HFFc6 (cell line): ENCODE measurements at places on chromosomes 13 and 19.

DNA sequence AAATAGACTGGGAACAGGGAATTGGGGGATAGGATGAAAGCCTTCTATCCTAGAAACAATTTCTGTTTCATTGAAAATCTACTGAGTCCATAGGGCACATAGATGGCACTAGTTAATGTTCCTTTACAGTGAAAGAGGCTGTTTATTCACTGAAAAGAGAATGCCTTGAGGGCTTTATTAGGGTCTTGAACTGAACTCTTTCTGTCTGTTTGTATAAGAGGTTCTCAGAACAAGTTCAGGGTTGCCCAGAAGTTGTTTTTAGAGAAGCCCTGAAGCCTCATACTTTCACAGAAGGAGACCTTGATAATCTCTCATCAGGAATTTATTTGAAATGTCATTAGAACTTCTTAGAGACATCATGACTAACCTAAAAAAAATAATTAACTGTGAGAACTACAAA is 43.9 kb downstream of the ENOX1 start:
- peaks cover 2% of the 10 kb centered on the region; the same call in 1 of the 2 replicates for H3K27me3 ChIP-seq
- no peak overlapping the region for H3K27ac ChIP-seq
- H3K4me1 ChIP-seq = no peaks in the 10 kb centered on the region

DNA sequence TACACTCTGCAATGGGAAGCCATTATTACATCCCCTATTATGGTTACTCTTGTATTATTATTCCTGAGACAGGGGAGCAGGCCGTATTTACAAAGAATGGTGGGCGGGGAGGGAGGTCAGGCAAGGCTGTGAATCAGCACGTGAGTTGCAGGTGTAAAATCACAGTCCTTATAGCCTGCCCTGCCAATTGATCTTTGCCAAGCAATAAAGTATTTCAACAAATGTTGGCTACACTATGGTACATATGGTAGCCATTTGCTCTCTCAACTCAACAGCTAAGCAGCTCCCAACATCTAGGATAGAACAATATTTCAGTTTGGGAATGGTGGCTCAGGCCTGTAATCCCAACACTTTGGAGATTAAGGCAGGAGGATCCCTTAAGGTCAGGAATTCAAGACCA is 12.1 kb downstream of the EPS15L1 start:
- H3K4me3 ChIP-seq = no peak overlapping the region
- H3K4me1 ChIP-seq = peaks cover 52% of the 10 kb centered on the region
- H3K36me3 ChIP-seq = no peaks in the 10 kb centered on the region
- H3K27me3 ChIP-seq = no peaks in the 10 kb centered on the region; the same call in 1 of the 2 replicates

DNA sequence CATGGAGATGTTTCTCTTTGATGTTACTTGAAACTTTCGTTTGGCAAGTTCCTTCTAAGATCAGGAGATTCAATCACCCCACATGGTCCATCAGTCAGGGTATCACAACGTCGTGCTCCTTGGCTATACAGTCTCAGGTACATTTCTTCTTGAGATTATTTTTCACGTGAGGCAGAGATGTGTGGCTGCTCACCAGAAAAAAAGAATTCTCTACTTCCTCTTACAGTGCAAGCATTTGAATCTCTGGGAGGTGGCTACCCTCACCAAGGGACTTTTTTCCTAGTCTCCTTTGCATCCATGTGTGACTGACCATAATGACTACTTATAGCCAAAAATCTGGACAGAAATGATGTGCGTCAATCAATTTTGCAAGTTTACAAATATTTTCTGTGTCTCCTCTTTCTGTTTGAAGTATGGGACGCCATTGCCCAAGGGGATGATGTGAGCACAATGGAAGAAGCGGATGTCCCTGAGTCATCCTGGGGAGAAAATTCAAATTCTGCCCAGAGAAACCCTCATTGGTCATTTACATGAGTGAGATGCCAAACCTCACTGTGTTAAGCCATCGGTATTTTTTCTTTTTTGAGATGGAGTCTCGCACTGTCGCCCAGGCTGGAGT is 8.6 kb upstream of the LAIR2 start:
- H3K4me1 ChIP-seq = no peaks in the 10 kb centered on the region; the same call in 1 of the 2 replicates
- no peak overlapping the region for H3K4me3 ChIP-seq
- H3K27me3 ChIP-seq = peaks cover 16% of the 10 kb centered on the region

- no peaks in the 10 kb centered on the region for H3K36me3 ChIP-seq
- H3K27me3 ChIP-seq = no peaks in the 10 kb centered on the region
- DNase-seq = no peak
- H3K27ac ChIP-seq = no peak overlapping the region
- no peak overlapping the region for H3K4me3 ChIP-seq
- no peaks in the 10 kb centered on the region for H3K4me1 ChIP-seq
Observed at GRCh38 chr13:55893540-55893939, 1247.2 kb upstream of the PRR20A start.

GRCh38 chr13:70829748-70830147 is 721.5 kb upstream of the KLHL1 start:
- H3K4me1 ChIP-seq = no peaks in the 10 kb centered on the region
- 0 out of 2 replicates have a peak, but pooled peaks cover 5% of the 10 kb centered on the region for H3K36me3 ChIP-seq
- H3K27me3 ChIP-seq = no peaks in the 10 kb centered on the region

GRCh38 chr13:36862722-36863121 is 43.7 kb downstream of the RFXAP start:
- H3K4me1 ChIP-seq = peaks cover 14% of the 10 kb centered on the region
- no peak for DNase-seq
- H3K4me3 ChIP-seq = no peak overlapping the region
- peak overlapping the region; percentile 48; the same call in 1 of the 2 replicates for H3K27ac ChIP-seq
- peaks cover 21% of the 10 kb centered on the region for H3K36me3 ChIP-seq

DNA sequence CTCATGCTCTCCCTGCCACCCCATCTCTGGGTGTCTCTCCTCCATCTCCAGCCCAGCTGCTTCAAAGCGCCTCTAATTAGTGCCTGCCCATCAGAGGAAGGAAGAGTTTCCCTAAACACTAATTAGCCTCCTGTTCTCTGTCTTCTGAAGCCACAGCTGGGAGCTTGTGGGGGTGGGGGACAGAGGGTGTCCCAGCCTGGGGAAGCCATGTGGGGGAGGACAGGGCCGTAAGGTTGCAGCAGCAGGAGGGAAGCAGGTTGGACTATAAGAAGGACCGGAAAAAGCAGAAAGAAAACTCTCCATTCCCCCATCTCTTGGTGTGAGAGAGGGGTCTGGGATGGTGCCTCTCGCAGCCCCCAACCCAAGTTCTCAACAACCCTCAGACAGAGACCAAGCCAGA is 26.2 kb downstream of the SLC8A2 start:
- no peaks in the 10 kb centered on the region; the same call in 1 of the 2 replicates for H3K36me3 ChIP-seq
- H3K4me3 ChIP-seq = no peak overlapping the region
- no peak for DNase-seq

GRCh38 chr13:97030705-97031452 is 36.6 kb upstream of the OXGR1 start:
- H3K27ac ChIP-seq = no peak overlapping the region
- H3K4me1 ChIP-seq = peaks cover 18% of the 10 kb centered on the region
- H3K4me3 ChIP-seq = no peak overlapping the region
- peak; percentile 37 for DNase-seq
- no peaks in the 10 kb centered on the region for H3K36me3 ChIP-seq
- peaks cover 4% of the 10 kb centered on the region for H3K27me3 ChIP-seq

GRCh38 chr19:31275068-31275334 is 74.2 kb downstream of the TSHZ3 start:
- H3K4me3 ChIP-seq = no peak overlapping the region
- no peak overlapping the region for H3K27ac ChIP-seq
- no peak for DNase-seq
- H3K36me3 ChIP-seq = peaks cover 45% of the 10 kb centered on the region
- H3K4me1 ChIP-seq = peaks cover 2% of the 10 kb centered on the region

DNA sequence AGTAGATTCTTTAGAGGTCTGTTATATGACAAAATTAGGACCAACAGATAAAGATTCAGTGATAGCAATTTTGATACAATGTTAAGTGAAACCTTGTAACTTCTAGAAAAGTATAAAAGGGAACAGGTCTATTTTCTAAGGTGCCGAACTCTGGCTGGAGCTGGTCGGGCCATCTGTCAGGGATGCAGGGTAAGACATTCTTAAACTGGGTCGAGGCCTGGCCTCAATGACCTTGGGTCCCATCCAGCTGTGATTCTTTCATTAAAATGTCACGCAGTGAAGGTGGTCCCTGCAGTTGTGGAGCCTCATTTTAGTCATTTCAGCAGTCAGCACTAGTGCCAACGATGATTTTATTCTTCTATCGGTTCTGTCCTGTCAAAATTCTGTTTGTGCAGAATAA is 271.9 kb upstream of the SPRY2 start:
- H3K4me3 ChIP-seq = no peak overlapping the region
- H3K36me3 ChIP-seq = no peaks in the 10 kb centered on the region
- H3K27me3 ChIP-seq = no peaks in the 10 kb centered on the region; the same call in 1 of the 2 replicates
- no peaks in the 10 kb centered on the region for H3K4me1 ChIP-seq
- no peak overlapping the region for H3K27ac ChIP-seq

- peak within 1 kb of the TSS; percentile 91 for H3K4me3 ChIP-seq
- peak within 1 kb of the TSS; percentile 53; the same call in 1 of the 2 replicates for H3K27ac ChIP-seq
- no peaks in the 10 kb centered on the region; the same call in 1 of the 2 replicates for H3K36me3 ChIP-seq
- peaks cover 25% of the 10 kb centered on the region for H3K27me3 ChIP-seq
- H3K4me1 ChIP-seq = peaks cover 24% of the 10 kb centered on the region
Observed at GRCh38 chr13:20702915-20703779, at the start of gene IL17D. IL17D (plus strand) TSS chr13:20703699; CDS start chr13:20704002, 303 bp downstream.

- H3K4me1 ChIP-seq = peaks cover 36% of the 10 kb centered on the region
- H3K27ac ChIP-seq = no peak overlapping the region
- no peak for DNase-seq
- 0 out of 2 replicates have a peak overlapping the region, but pooled peaks have one; percentile 0 for H3K4me3 ChIP-seq
Observed at GRCh38 chr19:51566489-51567100, 4.5 kb upstream of the ZNF175 start.

DNA sequence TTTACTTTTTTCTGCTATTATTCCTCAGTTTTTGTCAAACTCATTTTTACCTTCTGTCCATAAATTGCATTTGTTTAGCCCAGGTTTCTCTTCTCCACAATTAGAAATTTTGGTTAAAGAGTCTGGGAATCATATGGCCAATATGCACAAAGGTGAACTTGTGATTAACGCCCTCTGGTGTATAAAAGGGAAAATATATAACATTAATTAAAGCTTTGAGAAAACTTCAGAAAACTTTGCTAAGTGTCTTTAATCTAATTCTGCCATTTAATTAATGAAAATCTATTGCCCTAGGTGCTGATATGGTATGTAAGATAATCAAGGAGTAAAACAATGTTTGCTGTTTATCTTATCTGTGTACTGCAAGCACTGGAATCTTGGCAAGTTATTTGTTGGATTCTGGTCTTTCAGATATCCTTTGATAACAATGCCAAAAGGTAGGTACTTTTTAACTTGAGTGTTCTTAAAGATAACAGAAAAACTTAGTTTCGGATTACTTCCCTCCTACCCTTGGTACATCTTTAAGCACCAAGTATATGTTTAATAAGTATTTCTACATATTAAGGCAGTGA is 402.6 kb downstream of the SUCLA2 start:
- no peak overlapping the region for H3K27ac ChIP-seq
- no peak overlapping the region for H3K4me3 ChIP-seq
- H3K27me3 ChIP-seq = no peaks in the 10 kb centered on the region; the same call in 1 of the 2 replicates
- H3K4me1 ChIP-seq = no peaks in the 10 kb centered on the region
- DNase-seq = no peak

- H3K27ac ChIP-seq = no peak overlapping the region
- no peaks in the 10 kb centered on the region for H3K4me1 ChIP-seq
- no peak overlapping the region for H3K4me3 ChIP-seq
- peaks cover 24% of the 10 kb centered on the region for H3K27me3 ChIP-seq
- DNase-seq = no peak
Observed at GRCh38 chr19:38513762-38514167, 80.3 kb downstream of the RYR1 start.

- no peak overlapping the region for H3K27ac ChIP-seq
- H3K4me3 ChIP-seq = no peak overlapping the region
- DNase-seq = no peak
- H3K27me3 ChIP-seq = no peaks in the 10 kb centered on the region
- H3K4me1 ChIP-seq = no peaks in the 10 kb centered on the region
- no peaks in the 10 kb centered on the region for H3K36me3 ChIP-seq
Observed at GRCh38 chr13:80860845-80861244, 519.9 kb upstream of the SPRY2 start.

DNA sequence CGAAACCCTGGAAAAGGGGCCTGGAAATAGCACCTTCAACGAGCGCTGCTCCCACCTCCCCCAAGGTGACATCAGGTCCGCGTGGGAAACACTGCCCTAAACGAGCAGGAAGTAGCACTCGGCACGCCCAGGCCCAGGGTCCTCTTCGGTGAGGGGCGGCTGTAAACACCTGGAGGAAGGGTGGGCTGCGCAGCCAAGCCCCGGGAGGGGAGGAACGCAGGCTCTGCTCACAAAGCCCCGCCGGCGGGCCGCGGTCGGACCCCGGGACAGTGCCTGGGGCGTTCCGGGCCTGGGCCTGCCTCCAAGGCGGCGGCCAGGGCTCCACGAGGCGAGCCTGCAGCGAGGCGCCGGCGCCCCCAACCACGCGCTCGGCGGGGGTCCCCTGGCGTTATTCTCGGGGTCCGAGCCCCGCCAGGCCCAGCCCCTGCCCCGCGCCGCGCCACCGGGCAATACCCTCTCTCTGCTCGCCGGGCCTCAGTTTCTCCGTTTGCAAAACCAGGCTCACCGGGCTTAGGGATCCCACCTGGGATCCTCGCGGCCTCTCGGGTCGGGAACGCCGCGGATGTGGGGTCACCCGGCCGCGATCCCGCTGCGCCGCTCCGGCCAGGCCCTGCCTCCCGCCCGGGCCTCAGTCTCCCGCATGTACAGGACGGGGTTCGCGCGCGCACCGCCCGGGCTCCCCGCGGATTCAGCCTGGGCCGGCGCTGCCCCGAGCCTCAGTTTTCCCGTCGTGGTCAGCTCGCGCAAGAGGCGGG is 630 bp downstream of the RNF126 start:
- no peaks in the 10 kb centered on the region for H3K36me3 ChIP-seq
- H3K27me3 ChIP-seq = peaks cover 3% of the 10 kb centered on the region
- H3K4me1 ChIP-seq = peaks cover 32% of the 10 kb centered on the region
- peak overlapping the region; percentile 78 for H3K27ac ChIP-seq
- no peak for DNase-seq

- H3K27ac ChIP-seq = no peak overlapping the region
- peaks cover 6% of the 10 kb centered on the region for H3K27me3 ChIP-seq
- no peaks in the 10 kb centered on the region for H3K36me3 ChIP-seq
- H3K4me3 ChIP-seq = no peak overlapping the region
Observed at GRCh38 chr13:100552755-100553154, 35.8 kb downstream of the GGACT start.

DNA sequence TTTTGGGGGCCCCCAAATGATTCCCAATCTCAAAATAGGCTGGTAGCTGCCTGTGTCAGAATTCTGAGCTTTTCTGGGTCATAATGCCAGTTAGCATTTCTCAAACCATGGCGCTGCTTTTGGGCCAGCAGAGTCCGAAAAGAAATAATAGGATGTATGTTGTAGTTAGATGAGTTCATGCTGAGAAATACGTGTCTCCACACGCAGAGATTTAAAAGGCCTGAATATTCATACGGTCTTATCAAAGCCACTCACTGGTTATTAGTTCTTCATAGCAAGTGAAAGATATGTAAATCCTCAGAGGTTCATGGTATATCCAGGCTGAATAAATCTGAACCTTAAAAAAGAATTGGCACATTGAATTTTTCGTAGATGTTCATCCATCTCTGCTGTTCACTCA is 124.5 kb downstream of the SHISA2 start:
- H3K36me3 ChIP-seq = peaks cover 9% of the 10 kb centered on the region; the same call in 1 of the 2 replicates
- no peaks in the 10 kb centered on the region for H3K4me1 ChIP-seq
- H3K4me3 ChIP-seq = no peak overlapping the region

GRCh38 chr19:49879243-49879963 is 1.9 kb downstream of the TBC1D17 start:
- no peak overlapping the region for H3K4me3 ChIP-seq
- peaks cover 23% of the 10 kb centered on the region for H3K4me1 ChIP-seq
- no peaks in the 10 kb centered on the region; the same call in 1 of the 2 replicates for H3K27me3 ChIP-seq
- H3K36me3 ChIP-seq = peaks cover 19% of the 10 kb centered on the region
- no peak overlapping the region for H3K27ac ChIP-seq
